DMS153 (cell line): ENCODE measurements at places on chromosomes 12 and 14.

DNA sequence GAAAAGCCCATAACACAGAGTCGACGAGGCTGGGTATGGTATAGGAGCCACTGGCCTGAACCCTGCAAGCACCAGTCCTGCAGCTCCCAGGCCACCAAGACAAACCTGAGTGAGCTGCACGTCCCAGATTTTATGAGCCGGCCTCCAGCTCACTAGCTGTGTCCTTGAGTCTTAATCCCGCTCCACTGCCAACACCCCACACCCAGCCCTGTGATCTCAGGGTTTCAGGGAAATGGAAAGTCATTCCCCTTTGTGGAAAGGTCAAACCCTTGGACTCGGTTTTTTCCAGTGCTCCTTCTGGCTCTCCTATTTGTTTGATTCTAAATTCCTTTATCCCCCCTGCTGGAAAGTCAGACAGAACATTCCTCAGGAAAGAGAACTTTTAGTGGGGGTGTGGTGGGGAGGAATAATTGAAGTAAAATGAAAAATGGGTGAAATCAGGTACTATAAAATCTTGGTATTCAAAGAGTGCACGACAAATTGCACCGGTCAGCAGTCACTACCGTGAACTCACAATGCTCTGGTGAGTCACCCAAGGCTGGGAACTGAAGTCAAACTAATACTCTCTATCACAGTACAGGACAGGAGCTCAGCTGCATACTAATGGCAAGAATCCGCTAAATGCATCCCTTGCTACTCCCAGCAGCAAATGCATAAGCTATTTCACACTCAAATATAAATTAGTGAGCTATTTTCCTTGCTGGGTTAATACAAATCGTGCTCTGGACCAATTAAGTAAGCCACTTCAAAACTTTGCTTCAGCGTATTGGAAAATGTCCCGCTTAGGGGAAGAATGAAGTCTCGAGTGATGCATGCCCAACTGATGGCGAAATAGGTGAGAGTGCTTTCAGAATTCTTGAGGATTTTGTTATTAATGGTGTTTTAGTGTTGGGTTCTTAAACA is 9.0 kb downstream of the PITPNM2 start:
- DNase-seq, result no peak

DNA sequence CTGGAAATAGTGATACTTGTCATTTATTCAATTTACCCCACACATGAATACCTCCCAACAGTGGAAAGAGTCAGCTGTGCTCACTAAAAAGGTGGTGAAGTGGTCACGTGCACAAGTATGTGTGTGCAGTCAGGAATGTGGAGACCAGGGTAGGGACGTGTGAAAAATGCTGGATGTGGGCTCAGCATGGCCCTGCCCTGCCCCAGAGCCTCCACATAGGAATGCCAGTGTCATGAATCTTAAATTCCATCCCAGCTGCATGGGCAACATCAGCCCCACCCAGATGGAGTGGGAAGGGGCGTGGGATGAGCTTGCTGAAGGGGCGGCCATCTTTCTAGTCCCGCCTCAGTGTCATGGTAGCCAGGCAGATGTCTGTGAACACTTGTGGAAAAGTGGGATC is 87.7 kb downstream of the C12orf75 start:
- DNase-seq, result no peak

GRCh38 chr12:685388-685787 is 22.1 kb upstream of the NINJ2 start:
- DNase-seq, result peak; percentile 7

- DNase-seq, result no peak
These were observed 10.2 kb downstream of the FCF1 start for GRCh38 chr14:74723134-74723533.

- no peak for DNase-seq
These were observed 654 bp downstream of the FOXG1 start for GRCh38 chr14:28767030-28767852.

- DNase-seq, result no peak
These were observed 848.0 kb upstream of the USP15 start for GRCh38 chr12:61412201-61412600.

DNA sequence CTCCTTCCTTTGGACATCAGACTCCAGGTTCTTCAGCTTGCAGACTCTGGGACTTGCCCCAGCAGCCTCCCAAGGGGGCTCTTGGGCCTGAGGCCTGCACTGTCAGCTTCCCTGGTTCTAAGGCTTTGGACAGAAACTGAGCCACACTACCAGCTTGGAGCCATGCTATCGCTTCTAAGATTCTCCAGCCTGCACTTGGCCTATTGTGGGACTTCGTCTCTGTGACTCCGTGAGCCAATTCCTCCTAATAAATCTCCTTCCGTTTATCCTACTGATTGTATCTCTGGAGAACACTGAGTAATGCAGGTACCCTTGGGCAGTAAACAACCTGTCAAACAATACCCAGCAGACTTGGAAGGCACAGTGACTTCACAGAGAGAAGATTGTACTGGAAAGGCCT is 24.9 kb upstream of the RHOJ start:
- DNase-seq, result no peak

DNA sequence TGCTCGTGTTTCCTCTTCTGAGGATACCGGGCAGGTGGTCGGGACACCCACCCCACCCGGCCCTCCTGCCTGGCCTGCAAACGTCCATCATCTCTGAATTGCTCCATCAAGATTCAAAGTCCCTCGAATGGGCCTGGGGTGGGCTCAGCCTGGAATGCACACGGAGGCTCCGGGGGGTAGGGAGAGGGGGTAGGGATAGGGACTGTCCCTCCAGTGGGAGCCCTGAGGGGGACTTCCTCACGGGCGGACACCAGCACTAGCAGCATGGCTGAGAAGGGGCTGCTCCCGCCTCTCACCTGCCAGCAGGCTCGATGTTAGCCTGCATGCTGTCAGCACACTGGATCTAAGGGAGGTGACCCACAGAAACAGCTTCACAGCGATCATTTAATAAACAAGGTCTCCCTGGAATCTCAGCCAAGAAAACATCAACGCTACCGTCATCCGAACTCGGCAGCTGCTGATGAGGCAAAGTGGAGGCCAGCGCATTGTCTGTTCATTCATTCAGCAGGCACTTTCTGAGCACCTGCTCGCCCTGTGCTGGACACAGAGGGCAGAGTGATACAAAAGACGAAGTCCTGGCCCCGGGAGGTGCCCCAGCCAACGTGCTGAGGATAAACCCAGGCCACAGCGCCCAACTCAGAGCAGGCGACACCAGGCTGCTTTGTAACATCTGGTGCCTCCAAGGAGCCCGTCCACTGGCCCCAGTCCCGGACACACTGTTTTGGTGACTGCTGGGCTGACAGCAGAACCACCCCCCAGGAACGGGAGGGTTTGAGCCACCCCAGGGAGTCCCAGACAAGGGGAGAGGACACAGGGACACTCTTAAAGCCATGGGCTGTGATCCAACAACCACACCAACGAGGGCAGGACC is 6.3 kb downstream of the TMEM179 start:
- DNase-seq, result no peak

GRCh38 chr14:105077649-105077995 is 12.4 kb upstream of the GPR132 start:
- DNase-seq, result no peak

DNA sequence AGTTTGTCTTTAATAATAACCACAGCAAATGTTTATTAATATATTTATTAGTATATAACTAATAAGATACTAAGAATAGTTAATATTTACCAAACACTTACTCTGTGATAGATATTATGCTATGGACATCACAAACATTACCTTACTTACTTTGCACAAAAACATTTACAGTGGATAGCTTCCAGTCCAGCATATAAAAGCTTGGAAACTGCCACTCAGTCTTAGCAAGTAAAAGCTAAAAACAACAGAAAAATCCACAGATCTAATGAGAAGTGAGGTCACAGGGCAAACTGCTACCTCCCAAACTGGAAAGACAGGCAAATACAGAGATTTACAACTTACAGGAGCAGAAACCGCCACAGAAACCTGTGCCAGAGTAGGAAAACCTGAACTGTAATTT is 99.8 kb downstream of the METTL25 start:
- DNase-seq, result no peak

GRCh38 chr14:36507847-36508417 is 12.1 kb downstream of the NKX2-1 start:
- no peak for DNase-seq

GRCh38 chr12:6827437-6827911 is 733 bp upstream of the P3H3 start:
- DNase-seq, result peak; percentile 85

- DNase-seq, result no peak
These were observed 6.1 kb downstream of the PELI2 start for GRCh38 chr14:56124327-56124726.

DNA sequence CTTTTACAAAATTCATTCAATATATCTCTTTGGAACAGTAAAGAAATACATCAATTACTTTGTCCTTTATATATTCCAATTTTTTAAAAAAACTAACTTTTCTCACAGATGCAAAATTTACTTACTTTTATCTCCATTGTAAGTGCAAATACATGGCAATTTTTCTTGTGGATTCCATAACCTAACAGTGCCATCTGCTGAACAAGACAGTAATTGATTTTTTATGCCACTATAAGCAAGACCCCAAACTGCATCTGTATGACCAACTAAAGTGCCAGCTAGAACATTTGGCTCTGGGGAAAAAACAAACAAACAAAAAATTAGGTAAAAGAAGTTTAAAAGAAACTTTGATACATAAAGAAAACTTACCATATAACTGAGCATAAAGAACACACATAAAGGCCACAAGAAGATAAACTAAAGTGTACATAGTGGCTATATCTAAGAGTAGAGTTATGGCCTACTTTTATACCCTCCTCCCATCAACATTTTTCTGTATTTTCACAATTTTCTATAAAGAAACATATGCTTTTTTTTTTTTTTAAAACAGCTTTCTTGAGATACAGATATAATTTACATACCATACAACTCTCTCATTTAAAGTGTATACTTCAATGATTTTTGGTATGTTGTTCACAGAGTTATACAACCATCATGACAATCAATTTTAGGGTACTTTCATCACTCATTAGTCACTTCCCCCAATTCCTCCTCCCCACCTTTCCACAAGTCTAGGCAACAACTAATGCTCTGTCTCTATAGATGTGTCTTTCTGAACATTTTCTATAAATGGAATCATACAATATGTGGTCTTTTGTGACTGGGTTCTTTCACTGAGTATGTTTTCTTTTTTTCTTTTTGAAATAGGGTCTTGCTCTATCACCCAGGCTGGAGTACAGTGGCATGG is 32.6 kb downstream of the COCH start:
- no peak for DNase-seq

DNA sequence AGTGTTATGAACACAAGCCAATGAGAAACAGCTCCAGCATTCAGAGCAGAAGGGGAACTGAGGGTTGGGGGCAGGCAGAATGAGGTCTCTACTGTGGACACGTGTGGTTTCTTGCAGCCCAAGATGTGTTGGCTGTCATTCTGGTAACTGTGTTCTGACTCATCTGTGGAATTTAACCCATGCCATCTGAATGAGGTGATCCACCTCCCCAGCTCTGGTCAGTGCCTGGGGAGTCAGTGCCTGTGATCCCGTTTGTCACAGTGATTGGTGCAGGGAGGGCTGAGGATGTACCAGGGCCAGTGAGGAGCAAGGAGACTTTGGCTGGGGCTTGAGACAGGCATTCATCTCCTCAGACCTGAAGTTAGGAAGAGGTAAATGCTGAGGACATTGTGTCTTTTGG is 216.8 kb downstream of the MSRB3 start:
- no peak for DNase-seq

DNA sequence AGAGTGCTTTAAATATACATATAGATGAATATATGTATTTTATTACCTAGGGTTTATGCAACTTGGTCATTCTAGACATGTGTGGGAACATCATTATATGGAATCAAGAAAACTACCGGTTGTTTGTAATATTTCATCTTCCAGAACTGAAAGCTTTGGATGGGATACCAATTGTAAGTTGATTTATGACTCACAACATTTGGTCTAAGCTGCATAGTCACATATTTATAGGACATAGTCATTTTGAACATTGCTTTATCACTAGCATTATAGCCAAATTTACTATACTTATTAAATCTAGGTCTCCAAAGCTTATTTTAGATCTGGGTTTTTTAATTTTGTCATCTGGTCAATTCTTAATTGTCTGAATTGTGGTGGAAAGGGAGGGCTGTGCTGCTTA is 83.7 kb upstream of the PCNX4 start:
- no peak for DNase-seq

GRCh38 chr12:128204711-128205110 is 62.3 kb upstream of the TMEM132C start:
- no peak for DNase-seq
